ENCODE measurements at places on chromosomes 4 and X. TPM values are rescaled to one million over a fixed set of nuclear protein-coding genes. Genes with fewer than 3 reads are reported as not detected.

- peak; percentile 24 for DNase-seq
Measured at GRCh38 chr4:181528570-181529184, 714.5 kb upstream of the TENM3 start.

- DNase-seq: no peak
Measured at GRCh38 chr4:183249854-183250253, 70.2 kb downstream of the CLDN22 start.

The BEND4 gene
- 0.12 TPM for polyA plus RNA-seq

GRCh38 chr4:113531572-113531971 is 230.0 kb downstream of the CAMK2D start:
- DNase-seq: no peak

GRCh38 chrX:20668550-20668949 is 401.8 kb upstream of the RPS6KA3 start:
- no peak for DNase-seq

DNA sequence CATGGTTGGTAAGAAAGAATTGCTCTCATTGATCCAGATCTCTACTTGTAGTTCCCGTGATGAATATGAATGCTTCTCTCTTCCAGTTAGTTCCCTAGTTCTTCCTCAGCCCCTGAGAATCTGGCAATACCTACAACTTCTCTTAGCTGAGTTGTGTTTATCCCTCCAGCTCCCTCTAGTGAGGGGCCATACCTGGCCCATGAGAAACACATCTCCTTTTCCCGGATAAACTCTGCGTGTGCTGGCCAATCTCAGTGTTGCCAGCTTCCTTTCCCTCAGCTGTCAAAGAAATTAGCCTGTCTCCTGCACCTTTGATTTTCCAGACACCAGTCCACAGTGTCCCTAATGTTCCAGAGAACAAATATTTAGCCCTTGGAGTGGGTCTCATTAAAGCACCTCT is 5.7 kb downstream of the CBLL2 start:
- DNase-seq: no peak

GRCh38 chr4:185110375-185110823 is 32.7 kb upstream of the SLC25A4 start:
- no peak for DNase-seq

DNA sequence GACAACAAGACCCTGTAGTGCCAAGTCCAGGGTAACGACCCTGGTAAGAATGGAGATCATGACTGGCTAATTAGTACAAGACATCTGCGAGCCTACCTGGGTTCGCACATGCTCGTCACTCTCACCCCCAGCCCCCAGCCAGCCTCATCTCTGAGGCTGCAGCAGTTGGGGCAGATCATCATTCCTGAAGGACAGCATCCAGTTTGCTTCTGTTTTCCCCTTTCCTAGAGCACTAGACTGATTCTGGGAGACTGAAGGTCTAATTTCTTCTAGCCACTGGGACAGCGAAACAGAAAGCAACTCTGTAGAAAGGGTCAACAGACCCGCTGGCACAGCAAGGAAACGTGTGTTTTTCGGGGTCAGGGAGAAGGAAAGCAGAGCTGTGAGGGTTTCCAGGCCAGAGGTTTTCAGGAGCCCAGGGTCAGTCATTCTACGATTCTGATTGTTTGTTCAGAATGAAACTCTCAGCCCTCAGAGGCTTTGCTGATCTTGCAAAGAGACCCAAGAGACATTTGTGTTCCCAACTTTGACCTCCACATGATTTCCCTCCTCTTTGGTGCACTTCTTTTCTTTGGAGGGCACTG is 343.1 kb upstream of the NOCT start:
- no peak for DNase-seq

DNA sequence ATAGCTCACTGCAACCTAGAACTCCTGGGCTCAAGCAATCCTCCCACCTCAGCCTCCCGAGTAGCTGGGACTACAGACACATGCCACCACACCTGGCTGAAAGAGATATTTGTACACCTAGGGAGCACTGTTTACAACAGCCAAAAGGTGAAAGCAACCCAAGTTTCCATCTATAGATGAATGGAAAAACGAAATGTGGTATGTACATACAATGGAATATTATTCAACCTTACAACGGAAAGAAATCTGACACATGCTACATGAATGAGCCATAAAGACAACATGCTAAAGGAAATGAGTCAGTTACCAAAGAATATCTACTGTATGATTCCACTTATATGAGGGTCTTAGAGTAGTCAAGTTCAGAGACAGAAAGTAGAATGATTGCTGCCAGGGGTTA is 52.2 kb downstream of the ABCG2 start:
- DNase-seq: no peak

- DNase-seq: no peak
Measured at GRCh38 chr4:111011458-111011857, 388.6 kb upstream of the PITX2 start.

GRCh38 chr4:145873901-145874300 is 64.7 kb downstream of the ZNF827 start:
- no peak for DNase-seq

DNA sequence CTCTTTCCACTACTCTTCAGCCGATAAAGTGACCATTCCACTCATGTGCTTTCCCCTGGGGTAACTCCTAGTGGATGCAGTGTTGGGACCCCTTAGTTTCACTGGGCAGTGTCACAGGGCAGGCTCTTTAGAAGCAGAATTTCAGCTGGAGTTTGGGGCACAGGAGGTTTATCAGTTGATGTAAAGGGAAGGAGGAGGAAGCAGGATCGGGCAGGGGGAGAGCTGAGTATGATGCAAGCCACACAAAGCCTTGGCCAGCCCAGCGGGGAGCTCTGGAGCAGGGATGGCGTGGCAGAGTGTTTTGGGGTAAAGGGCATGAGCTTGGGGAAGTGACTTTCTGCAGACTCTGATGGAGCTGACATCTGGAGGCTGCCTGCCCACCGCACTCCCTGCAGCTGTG is 19.3 kb downstream of the WDR13 start:
- DNase-seq: no peak

The RAP1GDS1 gene
- 35.6 TPM for polyA plus RNA-seq

The SMARCAD1 gene
- polyA plus RNA-seq: 65.3 TPM

The ZAR1 gene
- polyA plus RNA-seq: not detected

- no peak for DNase-seq
Measured at GRCh38 chrX:19602866-19603622, 87.7 kb upstream of the MAP3K15 start.

GRCh38 chrX:66654411-66654810 is 15.5 kb upstream of the EDA2R start:
- no peak for DNase-seq

DNA sequence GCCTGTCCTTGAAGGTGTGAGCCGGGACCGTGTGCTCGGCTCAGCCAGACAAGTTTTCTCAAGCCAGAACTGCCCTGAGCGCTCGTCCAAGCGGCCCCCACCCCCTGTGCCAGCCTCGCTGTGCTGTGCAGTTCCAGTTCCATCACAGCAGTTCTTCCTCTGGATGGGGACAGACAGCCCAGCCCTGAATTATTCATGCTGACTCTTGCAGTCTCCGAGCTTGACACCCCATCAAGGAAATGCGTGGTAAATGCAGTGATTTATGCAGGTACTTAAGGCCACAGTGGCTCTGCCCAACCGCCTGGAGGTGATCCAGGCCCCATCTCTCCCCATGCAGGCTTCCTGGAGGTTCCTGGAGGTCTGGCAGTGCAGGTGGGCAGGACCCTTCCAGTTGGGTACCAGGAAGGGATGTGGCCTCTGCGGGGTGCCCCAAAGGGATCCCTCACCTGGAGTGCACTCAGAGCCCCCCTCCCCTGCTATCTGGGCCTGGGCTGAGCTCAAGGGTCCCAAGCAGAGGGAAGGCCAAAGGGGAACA is 44.8 kb upstream of the HMX1 start:
- DNase-seq: no peak

The FGF5 gene
- not detected for polyA plus RNA-seq

- DNase-seq: no peak
Measured at GRCh38 chr4:97513917-97514316, 629.4 kb downstream of the STPG2 start.

The ETNPPL gene
- polyA plus RNA-seq: not detected

- no peak for DNase-seq
Measured at GRCh38 chr4:102824398-102824797, 3.0 kb downstream of the UBE2D3 start.

- DNase-seq: peak; percentile 70
Measured at GRCh38 chr4:87078987-87079486, 141.4 kb downstream of the KLHL8 start.

DNA sequence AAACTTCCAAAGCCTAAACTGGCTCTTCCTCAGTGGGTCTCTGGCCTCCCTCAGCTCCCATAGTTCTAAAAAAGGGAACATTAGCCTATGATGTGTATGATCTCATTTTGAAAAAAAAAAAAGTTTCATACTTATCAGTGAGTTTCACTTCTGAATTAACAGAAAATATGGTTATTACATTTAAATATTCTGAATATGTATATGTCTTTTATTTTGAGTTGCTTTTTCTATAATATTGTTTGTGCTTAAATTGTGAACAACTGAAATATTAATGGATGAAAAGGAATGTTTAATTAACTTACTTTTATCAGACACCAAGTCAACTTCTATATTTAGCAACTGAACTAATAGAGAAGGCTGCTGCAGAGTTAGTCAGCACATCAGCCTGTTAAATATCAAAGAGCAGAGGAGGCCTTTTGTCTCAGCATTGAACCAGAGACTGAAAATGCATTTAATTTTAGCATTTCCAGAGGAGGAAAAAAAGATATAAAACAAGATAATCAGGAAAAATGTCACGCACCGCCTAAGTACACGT is 20.4 kb upstream of the FHL1 start:
- no peak for DNase-seq

DNA sequence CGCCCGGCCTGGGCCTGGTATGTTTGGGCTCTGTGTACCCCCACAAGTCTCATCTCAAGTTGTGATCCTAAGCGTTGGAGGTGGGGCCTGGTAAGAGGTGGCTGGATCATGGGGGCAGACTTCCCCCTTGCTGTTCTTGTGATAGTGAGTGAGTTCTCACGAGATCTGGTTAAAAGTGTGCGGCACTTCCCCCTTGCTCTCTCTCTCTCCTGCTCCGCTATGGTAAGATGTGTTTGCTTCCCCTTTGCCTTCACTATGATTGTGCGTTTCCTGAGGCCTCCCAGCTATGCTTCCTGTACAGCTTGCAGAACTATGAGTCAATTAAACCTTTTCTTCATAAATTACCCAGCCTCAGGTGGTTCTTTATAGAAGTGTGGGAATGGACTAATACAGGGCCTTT is 53.0 kb downstream of the CHST7 start:
- no peak for DNase-seq

DNA sequence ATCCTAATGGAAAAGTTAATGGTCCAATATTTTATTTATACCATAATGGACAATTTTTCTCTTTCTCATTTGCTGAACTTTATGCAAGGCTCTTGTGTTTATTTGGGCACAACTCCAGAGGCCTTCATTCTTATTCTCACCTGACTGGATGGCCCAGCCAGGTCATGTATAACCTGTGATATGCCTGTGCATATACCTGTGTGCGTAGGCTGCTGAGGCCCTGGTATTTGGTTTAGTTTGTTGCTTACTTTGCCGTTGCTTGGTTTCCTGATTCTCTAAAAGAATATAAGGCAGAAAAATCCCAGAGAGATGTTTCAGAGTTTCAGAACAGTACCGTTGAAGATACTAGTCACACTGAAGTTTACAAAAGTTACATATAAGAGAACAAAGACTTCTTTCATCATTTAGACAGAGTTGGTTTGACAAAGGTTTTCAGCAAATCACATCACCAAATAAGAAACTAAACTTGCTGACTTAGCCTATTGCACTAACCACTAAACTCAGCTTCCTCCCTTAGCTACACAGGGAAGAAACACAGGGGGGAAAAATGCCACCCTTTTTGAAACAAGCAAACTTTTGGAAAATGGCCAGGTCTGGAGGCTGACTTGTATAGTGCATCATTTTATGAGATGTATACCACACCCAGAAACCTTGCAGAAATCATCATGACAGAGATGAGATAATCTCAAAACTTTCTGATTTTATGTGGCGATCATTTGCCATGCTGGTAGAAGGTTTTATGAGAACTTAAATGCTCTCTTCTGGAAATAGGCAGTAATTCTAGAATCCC is 248.5 kb downstream of the GRIA3 start:
- DNase-seq: no peak

GRCh38 chr4:121155893-121156292 is 8.2 kb downstream of the TNIP3 start:
- peak; percentile 21 for DNase-seq

The DDX60 gene
- polyA plus RNA-seq: 20.4 TPM

The CMC4 gene
- polyA plus RNA-seq: 12.6 TPM

DNA sequence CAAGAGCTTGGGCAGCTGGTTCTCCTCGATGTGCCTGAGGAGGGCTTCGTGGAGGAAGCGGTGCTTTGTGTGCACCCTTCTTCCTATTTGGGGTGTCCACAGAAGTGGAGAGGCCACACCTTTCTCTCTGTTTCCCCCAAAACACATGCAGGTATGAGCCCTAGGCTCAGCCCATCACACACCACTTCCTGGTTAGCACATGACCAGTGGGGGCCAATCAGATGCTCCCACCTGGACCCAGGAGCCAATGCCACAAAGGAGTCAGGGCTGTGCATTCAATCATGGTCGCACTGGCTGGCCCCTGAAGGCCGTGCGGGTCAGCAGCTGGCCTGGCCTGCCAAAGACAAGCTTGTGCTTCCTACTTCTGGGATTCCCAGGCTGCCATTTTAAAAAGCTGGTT is 51.4 kb downstream of the PPP2R2C start:
- no peak for DNase-seq

GRCh38 chr4:77701121-77701520 is 95.5 kb downstream of the CXCL13 start:
- DNase-seq: no peak

GRCh38 chr4:90982813-90983212 is 855.6 kb downstream of the CCSER1 start:
- no peak for DNase-seq

The PRAF2 gene
- 28.8 TPM for polyA plus RNA-seq

The PDLIM3 gene
- 18.8 TPM for polyA plus RNA-seq

DNA sequence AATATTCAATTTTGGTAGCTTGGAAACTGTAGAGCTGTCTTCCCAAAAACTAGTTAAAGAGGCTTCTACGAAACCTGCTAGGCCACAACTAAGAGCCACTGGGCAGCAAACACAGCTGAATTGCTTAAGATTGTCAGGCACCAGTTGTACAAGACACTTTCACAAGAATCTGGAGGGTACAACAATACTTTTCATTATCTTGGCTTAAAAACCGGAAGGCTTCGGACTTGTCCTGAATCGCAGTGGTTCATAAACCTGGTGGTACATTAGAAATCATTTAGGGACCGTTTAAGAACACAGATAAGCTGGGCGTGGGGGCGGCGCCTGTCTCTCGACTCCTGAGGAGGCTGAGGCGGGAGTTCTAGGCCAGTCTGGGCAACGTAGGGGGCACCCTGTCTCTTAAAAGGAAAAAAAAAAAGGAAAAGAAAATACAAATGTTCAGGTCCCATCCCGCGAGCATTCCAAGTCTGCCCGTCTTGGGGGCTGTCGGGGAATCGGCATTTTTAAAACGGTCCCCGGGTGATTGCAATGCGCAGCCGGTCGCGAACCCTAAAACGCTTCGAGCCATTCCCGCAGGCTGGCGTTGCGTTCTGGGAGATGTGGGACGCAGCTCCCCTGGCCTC is 763 bp downstream of the PYURF start:
- peak; percentile 34 for DNase-seq

- DNase-seq: no peak
Measured at GRCh38 chr4:14125375-14126129, 498.0 kb upstream of the BOD1L1 start.

The PGRMC2 gene
- 88.2 TPM for polyA plus RNA-seq

GRCh38 chrX:70092247-70092646 is 30.0 kb downstream of the OTUD6A start:
- DNase-seq: no peak

The PTPN13 gene
- polyA plus RNA-seq: 92.7 TPM

The PDE6B gene
- 15.9 TPM for polyA plus RNA-seq

GRCh38 chr4:98505992-98506391 is 152.4 kb downstream of the TSPAN5 start:
- no peak for DNase-seq

Measured in right lung (tissue), 10 donors.